NCI-H774 (cell line): ENCODE measurements at places on chromosomes 7 and 10.

- no peak for DNase-seq
Measured at GRCh38 chr7:41013117-41013516, 689.8 kb downstream of the INHBA start.

DNA sequence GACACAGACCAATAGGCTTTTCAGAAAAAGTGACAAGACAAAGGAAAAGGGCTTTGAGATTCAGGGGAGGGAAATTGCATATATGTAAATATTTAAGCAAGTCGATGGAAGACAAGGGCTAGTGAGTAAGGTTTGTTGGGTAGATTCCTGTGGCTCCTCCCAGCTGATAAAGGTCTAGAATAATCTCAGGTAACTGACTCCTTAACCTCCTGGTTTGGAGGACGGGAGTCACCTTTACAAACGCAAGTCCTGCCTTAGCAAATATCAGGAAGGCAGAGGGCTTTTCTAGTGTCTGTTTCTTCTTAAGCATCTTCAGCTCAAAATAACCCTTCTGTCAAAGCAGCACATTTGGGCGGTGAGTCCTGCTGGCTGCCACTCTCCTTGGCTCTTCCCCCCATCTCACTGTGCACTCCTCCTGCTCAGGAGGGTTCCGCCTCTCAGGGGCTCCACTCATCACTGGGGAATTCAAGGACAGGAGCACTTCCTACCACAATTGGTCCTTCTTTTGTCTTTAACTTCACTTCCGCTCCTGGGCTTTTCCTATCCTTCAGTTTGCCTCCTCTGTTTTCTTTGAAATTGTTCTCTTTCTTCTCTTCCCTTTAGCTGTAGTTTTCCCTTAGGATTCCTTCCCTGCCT is 496.3 kb upstream of the KLF6 start:
- DNase-seq, result no peak

DNA sequence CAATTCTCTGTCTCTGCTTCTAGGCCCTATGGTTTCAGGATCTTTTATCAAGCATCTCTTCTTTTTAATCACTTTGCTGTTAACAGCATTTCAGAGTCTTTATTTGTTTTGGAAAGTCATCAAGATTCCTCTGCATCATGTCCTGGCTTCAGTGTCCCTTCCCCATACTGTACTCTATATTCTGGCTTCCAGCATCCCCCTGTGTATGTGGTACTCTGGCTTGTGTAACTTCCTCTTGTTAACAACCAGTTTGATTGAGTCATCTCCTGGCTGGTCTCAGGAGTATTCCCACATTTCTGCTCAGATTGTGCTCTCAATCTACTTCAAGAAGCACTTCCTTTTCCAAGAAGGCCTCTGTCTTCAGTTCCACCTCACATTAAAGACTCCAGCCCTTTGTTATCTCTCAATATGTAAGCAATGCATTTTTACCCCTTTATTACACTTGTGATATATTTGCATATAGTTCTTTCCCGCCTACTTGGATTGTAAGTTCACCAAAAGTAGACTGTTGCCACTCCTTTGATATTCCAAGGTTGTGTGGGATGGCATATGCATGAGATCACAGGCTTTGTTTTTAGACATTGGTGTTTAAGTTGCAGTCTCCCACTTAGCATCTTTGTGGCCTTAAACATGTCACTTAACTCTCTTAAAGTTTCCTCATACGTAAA is 15.1 kb upstream of the ATE1 start:
- DNase-seq, result no peak

DNA sequence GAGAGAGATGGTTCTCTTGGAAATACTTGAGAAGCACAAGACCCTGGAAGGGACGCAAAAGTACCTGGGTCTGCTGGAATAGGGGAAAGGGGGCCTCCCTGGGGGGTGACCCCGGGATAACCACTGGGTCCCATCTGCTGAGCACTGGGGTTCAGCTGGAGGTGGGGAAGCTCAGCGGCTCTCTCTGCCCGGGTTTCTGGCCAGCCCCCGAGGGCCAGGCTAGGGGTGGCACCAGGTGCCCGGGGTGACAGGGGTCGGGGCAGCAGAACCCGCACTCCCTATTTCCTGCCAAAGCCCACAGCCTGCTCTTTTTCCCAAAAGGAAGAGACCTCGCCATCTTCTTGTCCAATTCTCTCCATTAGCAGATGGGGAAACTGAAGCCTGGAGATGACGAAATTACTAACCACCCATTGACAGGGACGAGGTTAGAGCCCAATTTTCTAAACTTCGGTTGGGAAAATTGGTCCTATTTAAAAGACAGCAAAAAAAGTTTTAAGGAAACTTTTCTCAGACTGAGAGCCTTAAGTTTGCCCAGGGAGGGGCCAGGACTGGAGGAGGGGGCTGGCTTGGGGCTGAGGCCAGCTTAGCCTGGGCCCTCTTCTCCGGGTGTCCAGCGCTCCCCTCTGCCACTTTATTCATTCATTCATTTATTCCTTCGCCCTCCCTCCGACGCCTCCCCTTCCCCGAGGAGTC is 17.8 kb upstream of the GATA3 start:
- no peak for DNase-seq

DNA sequence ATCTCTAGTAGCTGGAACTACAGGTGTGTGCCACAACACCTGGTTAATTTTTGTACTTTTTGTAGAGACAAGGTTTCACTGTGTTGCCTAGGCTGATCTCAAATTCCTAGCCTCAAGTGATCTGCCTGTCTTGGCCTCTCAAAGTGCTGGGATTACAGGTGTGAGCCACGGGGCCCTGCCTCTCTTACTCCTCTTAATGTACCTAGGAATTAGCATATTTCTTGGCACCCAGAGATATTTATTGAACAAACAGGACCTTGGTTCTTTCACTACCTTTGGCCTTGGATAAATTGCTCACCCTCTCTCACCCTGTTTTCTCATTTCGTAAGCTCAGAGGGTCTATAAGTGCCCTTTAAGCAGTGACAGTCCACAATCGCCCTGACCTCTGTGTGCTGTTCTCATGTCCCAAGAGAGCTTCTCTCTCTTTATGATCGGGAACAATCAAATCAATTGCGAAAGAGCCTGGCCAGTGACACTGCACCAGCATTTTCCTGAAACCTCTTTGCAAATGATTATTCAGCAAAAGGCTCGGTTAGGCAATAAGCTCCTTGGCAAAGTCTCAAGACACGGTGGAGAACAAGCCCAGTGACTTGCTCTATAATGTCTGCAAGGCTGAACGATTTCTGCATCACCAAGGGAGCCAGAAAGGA is 117.7 kb downstream of the APBB1IP start:
- no peak for DNase-seq

- DNase-seq, result no peak
Measured at GRCh38 chr7:16960337-16960965, 78.7 kb upstream of the AGR3 start.

DNA sequence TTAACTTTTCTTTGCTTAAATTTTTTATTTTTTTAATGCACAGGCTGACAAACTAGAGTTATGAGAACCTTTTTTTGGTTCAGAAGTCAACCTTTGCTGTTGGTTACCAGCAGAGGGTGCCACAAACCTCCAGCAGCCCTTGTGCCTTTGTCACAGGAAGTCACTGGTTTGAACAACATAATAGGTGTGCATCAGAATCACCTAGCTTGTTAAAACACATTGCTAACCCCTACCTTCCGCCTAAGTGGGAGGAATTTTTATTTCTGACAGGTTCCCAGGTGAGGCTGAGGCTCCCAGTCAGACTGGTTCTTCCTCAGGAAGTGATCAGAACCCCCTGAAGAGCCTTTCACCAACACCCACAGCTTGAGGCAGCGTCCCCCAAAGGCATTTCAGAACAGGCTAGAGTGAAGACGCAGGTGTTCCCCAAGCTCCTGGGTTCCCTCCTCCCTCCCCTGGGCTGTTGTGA is 22.6 kb upstream of the VDAC2 start:
- DNase-seq, result peak; percentile 33

DNA sequence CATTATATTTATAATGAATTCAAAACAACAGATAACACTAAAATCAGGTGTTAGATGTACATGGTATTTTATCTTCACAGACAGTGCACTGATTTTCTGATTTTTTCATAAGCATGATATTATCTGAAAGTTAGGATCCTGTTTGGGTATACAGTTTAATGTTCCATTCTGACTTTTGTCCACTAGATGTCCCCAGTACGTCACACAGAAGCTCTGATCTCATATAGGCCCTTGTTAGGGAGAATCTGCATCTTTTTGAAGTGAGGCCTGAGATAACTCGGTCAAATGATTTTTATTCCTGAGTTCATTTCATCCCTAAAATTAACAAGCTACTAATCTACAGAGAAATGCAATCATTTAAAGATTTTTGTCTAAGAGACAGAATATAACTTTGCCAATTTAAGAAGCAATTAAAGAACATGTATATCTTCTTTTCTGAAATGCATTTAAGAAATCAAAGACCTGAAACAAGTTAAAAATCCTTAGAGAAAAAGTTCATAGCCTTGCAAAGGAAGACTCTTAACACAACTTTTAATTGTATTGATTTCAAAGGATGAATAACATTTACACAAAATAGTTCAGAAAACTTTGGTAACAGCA is 72.0 kb upstream of the TES start:
- peak; percentile 24 for DNase-seq

DNA sequence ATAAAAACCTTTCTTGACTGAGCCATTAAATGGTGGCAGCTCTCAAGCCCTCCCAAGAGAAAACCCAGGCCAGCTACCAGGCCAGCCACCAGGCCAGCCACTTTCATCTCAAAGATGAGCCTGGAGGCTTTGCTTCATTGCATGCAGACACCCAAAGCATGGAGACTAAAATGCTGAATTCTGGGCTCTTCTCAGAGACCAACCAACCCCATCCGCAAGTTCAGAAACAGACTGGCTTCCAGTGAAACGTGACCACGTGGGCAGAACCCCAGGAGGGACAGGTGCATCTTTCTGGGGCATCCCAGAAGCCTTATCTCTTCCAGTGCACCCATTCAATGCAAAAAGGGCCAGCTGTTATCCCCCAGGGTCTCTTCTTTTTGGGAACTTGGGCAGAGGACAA is 20.9 kb downstream of the CHST15 start:
- DNase-seq, result no peak

DNA sequence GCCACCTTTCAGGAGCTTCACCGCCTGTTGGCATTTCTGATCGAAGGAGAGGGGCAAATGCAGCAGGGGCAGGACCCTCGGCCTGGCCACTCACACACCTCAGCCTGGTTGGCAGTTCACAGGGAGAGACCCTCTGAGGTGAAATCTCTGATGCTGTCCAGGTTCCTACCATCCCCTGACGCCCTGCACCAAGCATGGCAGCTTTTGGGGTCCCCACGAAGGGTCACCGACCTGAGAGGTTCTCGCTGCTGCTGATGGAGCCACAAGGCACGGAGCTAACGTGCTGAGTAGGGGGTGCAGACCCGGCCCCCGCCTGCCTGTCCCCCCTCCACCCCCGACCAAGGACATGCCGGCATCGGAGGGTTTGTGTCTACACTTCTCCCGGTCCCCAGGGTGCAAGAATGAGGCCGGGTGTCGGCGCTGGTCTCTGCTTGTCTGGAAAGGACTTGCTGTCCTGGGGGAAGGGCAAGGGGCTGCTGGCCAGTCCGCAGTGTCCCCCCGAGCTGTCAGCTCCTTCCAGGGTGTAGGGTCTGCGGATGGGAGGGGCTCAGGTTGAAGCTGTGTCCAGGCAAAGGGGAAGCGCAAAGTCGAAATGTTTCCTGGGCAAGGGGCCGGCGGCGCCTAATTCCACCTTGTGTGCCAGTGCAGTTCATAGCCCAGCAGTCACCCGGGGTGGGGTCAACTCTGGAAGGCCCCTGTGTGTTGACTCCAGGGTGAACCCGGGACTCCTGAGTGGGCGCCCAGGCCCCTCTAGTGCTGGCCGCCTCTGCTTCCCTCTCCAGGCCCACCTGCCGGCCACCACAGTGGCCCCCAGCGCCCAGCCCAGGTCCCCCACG is 132.6 kb downstream of the DNAJB6 start:
- DNase-seq, result no peak

DNA sequence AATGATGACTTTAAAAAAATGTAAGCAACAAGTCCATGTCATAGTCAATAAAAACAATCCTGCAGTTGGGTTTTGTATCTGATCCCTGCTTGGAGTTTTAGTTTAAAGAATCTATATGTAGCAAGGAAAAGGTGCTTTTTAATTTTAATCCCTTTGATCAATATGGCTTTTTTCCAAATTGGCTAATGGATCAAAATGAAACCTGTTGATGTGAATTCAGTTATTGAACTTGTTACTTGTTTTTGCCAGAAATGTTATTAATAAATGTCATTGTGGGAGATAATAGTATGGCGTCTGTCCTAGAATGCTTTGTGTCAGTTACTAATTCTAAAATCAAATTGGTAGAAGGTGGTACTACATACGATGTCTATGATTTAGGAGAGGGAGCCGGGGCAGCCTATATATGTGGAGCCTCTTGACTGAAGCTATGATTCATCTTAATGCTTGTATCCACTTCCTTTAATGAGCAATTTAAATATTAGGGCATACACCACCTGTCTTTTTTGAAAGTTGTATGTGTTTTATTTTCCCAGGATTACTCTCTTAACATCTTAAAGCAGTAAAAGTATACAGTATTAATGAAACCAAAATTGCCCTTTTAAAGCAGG is 10.3 kb upstream of the PBLD start:
- DNase-seq, result no peak

- no peak for DNase-seq
Measured at GRCh38 chr7:80950550-80950967, 31.7 kb upstream of the SEMA3C start.

DNA sequence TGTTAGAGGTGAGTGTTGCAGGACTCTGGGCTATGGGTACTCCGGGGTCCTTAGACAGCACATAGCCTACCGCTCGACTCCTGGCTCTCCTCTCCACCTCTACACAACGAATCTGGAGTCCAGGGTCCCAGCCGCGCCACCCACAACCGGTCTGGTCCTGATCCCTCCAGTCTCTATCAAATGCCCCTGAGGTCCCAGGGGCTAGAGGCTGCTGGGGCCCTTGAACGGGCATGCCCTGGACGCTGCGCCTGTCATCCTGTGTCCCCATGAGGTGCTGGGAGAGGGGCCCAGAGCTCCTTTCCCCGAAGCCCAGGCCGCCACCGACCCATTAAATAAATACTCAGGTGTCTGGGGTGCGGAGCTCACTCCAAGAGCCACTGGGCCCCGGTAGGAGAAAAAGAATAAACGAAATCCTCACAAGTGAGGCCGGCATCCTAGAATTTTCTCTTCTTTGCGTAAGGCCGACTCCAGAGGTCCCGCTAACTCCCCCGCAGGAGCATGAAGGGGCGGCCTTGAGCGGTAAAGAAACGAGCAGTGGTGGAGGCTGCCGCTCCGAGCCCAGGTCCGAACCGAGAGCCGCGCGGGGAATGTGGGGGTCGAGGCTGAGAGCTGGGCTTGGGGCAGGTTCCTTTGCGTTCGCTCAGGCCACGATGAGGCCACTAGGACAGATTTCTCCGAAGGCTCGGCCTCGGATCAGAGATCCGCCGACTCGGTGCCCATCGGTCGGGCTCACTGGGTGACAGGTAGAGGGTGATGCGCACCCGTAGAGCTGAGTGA is 166.7 kb downstream of the NRF1 start:
- DNase-seq, result no peak

DNA sequence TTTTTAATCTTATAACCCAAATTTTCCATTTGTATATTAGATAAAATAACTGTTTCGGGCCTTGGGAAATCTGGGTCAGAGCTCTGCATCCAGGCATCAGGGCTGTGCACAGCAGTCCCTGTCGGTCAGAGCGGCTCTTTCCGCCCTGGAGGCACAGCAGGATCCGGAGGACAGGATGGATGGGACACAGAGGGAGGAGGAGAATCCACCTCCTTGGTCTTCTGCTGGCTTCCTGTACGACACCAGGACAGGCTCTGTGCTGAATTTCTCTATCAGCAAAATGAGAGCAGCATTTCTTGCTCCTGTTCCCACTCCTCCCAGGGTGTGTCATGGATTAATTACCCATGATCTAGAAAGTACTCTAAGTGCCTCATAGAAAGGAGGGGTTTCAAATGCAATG is 254.9 kb downstream of the SKAP2 start:
- no peak for DNase-seq
